ENCODE measurements at places on chromosomes 3 and 15.
A peak's percentile ranks its signal among the peaks of the same experiment; 100 is the strongest.

GRCh38 chr3:125072749-125073389, 17.1 kb upstream of the HEG1 start:
- no peak for DNase-seq

DNA sequence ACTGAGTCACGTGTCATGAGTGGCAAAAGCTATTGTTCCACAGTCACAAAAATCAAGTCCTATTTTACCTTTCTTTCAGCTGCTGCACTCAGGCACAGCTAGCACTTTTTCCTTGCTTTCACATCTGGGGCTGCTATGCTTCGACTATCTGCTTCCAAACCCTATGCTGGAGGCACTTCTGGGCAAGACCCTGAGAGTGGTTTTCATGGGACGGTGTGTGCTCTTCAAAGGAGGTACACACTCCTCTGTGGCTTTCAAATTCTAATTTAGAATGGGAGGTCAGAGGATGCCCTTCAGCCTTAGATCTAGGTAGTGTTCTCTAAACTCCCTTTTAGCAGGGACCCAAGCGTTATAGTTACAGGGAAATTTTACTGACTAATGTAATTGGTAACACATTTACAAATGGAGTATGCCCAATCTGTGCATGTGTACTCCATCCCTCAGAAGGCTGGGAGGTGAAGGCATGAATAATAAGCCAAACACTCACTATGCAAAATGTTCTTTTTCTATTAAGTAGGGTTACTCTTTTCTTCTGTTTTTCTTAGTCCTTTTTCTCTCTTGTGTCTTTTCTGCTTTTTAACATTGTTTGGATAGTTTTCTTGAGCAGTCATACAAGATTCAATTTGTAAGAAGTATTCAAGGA, 188.3 kb downstream of the LSAMP start:
- DNase-seq = no peak

DNA sequence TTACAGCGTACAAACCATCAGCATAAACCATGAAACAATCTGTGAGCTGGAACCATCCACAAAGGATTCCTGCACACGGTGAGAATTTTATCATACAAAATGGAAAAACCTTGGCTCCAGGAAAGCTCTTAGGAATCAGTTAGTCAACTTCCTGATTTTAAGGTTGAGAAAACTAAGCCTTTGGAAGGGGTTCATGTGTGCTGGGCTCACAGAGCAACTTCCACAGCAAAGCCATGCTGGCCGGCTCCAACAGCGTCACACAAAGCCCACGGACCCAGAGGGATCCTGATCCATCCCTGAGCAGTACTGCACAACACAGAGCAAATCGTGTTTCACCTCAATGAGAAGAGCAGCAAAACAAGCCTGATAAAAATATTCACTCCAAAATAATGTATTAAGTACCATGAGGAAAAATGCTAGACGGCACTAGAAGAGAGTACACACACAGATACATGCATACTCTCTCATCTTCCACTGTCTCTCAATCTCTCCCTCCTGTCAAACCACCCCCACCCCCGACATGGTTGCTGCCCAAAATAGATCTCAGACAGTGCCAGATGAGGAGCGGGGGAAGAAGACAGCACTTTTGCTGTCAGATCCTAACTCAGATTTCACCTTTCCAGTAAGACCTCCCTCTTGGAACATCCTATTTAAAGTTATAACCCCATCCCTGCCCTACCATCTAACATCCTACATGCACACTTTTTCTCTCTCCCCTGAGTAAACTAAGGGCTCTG, 58.6 kb downstream of the MB21D2 start:
- no peak for DNase-seq

DNA sequence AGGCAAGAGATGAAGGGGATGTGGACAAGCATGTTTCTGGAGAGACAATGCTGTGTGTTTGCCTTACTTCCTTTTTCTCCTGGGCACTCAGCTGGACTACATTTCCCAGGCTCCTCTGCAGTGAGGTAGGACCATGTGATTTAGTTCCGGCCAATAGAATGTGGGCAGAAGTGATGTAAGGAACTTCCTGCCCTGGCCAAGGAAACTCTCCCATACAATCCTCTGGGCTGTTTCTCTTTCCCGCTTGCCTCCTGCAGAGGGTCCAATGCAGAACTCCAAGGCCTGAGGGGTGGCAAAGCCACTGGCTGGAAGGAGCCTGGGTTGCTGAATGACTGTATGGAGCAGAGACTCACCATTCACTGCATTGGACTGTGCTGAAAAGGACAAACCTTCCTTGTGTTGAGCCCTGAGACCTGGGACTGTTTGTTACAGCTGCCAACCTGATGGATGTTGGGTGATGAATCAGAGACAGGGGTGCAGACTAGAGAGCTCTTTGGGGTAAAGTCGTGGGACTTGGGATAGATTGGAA, 82.7 kb upstream of the SLC6A6 start:
- DNase-seq = no peak

DNA sequence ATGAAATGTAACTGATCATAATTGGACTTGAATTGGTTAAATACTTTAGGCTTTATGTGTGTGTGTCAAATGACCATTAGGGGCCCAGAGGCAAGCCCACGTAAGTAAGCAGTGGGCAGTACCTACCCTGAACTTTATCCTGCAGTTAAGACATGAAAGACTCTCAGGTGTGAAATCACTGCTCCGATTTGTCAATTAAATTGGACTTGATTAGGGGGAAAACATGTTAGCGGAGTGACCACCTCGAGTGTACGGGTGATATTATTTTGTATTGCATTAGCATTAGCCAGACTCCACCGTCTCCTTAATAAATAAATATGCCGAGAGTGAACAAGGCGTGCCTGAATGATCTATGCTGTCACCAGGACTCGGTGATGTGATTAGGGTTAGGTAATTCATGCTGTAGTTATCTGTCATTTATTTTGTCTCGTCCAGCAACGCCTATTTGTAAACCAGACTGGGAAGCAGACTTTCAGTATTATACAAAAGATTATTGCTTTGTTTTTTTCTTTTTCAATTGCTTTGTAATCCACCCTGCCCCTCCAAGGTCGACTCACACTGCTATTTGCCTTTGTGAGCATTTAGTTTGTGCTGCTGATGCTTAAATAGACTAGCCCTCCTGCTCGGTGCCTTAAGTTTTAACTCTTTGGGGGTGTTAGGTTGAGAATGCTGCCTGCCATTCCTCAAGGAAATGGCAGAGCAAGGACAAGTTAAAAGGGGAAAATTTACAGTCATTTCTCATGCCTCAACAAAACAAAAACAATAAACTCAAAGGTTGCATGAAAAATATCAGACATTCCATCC, 1.8 kb downstream of the RBMS3 start:
- no peak for DNase-seq

DNA sequence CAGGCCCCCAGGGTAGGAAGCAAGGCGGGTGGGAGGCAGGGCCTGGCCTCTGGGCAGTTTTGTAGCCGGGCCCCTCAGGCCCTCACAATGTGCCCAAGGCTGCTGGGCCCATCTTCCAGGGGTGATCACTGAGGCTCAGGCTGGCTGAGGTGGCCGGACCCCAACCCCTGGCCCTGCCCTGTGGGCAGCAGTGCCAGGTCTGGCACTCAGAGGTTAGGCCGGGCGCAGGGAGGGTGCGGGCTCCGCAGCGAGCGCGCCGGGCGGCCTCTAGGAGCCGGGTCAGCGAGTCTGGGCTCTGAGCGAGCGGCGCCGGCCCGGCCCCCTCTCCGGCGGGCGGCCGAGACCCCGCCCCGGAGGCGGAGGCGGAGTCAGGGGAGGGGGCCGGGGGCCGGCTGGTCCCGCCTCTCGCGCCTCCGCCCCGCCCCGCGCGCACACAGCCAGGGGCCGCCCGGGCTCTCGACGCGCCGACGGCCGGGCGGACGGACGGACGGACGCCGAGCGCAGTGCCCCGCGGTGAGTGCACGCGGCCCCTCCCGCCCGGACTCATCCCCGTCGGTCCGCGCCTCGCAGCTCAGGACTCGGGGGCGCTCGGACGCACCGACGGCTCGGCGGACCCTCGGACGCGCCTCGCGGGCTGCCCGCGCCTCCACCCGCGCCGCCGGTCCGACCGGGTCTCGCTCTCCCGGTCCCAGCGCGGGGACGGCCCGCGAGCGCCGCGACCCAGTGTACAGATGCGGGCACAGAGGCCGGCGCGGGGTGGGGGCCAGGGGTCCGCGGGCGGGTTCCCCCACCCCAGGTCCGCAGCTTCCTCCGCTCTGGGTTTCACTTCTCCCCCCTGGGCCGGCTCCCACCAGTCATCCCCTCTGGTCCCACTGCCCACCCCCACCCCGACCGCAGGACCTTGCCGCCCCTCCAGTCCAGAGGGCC, at the start of gene FBLN2:
Gene FBLN2, plus strand, starts transcription at position 430 of the 927 bp plus-strand sequence. CDS start 21,231 bp downstream, outside the sequence.
- DNase-seq = peak; percentile 42

- DNase-seq = peak; percentile 15
These were observed 3.9 kb upstream of the FURIN start for GRCh38 chr15:90864507-90864906.

GRCh38 chr3:105979961-105980360, 111.1 kb upstream of the CBLB start:
- no peak for DNase-seq

- no peak for DNase-seq
These were observed 20.2 kb downstream of the AMOTL2 start for GRCh38 chr3:134353831-134354611.

DNA sequence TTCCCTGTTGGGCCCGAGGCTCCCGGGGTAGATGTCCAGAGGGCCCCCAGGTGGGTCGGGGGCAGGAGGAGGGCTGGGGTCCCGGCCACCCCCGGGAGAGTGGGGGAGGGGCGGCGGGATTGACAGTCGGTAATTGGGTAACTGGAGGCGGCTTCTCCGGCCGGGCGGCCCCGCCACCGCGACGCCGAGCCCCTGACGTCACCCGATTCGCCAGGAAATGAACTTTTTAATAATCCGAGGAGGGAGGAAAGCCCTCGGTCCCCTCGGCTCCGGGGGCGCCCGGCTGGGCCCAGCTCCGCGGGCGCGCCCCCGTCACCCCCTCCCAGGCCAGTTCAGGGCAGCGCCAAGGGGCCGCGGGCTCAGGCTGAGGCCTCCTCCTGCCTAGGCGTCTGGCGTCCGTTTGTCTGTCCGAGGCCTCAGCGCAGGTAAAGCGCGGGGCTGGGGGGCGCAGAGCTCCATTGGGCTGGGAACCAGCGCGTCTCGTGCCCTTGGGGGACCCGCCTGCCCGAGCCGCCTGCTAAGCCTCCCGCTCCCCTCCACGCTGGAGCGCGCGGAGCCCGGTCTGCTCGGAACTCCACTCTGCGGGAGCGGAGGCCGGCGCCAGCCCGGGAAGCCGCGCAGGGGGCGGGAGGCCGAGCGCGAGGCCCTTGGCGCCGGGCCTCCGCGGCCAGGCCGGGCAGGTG, 3.9 kb downstream of the GATA2 start:
- peak; percentile 38 for DNase-seq

- peak; percentile 89 for DNase-seq
These were observed 60.4 kb upstream of the CHD2 start for GRCh38 chr15:92839696-92840095.

GRCh38 chr15:22956257-22956977, 23.8 kb downstream of the CYFIP1 start:
- no peak for DNase-seq

GRCh38 chr3:126484148-126484547, 8.5 kb upstream of the ZXDC start:
- no peak for DNase-seq

All from NCI-H510A treated with DMSO at 0.1 percent for 48 hours (cell line).